Effector CD4-positive, alpha-beta T cell (primary cell): ENCODE measurements at places on chromosomes 5 and 9.

DNA sequence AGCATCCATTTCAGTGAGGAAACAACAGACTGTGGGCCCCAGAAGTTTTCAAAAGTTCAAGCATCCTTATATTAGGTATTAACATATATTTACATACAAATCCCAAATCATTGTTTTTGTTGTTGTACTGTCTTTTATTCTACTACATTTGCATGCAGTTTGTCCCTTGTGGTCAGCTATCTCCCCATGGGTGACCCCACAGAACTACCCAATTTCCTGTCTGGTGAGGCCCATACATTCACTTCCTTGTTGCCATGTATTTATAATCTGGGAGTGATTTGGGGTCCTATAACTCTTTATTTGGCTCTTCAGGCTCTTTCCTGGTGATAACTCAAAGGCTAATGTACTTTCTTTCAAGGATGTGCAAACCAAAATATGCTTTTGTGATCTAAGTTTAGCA, 3.3 kb upstream of the CD180 start:
- no peak for DNase-seq

DNA sequence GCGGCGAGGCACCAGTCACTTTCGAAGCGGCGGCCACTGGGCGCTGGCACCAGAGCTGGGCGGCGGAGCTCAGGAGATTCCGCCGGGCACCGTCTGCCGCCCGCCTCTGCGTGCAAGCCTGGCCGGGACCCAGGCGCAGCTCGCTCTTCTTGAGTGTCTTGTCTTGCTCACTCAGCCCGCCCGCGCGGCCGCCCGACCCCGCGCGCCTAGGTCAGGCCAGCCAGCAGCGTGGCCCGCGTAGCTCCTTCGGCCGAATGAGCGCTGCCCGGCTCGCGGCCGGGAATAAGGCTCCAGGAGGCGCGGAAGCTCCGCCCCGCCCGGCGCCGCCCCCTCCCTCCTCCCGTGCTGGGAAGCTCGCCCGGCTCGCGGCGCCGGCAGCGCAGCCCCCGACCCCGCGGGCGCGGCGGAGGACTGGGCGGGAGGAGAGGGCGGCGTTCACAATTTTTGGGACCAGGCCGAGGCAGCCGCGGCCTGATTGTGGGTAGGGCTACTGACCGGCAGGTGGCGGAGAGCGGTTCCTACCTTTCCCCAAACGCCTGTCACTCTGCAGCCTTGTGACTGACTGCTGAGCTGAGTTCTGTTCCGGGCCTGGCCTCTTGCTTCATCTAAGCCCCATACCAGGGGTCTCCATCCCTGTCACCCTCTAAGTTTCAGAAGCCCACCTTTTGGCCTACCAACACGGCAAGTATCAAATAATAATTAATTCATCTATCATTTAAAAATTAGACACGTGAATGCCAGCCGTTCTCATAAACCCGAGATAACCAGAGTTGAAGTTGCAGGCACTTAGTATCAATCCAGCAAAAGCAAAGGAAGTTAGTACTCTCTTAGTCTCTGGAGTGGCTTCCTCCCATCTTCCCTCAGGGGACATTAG, at the start of gene HBEGF:
TSS of gene HBEGF (minus strand) at position 256 of the 874 bp plus-strand sequence. CDS start 275 bp downstream, outside the sequence.
- DNase-seq, result peak; percentile 27

DNA sequence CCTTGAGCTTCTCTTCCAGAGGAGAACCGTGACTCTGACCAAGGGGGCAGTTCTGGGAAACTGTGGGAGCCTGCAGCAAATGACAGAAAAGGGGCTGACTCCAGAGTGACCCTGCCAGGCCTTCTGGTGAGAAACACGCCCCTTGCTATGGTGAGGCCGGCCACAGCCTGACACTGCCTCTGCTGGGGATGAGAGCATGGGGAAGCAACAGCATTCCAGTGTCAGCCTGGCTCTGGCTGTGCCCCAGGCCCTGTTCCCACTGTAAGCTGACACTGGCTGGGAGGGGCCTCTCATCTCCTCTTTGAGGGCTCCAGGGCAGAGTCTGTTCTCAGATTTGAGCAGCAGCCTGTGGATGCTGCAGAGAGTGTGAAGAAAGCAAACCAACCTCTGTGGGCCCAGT, 180.0 kb upstream of the IL12B start:
- DNase-seq, result no peak

GRCh38 chr9:91923145-91923544, 26.9 kb downstream of the ROR2 start:
- DNase-seq, result no peak

DNA sequence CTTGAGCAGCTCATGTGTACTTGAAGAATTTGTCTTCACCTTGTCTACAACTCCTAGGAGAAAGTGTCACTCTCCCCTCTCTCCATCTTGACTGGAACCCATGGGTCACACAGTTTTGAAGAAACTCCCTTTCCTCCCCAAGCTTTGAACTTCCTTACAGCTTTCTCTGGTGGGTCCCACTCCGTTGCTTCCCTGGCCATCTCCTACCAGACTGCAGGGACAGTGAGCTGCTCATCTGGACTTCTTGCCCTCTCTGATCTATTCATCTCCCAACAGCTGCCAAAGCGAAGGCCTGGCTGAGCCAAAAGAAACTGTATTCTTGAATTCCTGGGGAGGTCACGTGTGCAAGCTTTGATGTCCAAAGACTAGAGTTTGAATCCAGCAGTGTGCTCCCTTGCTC, 22.7 kb upstream of the CXCL14 start:
- DNase-seq, result no peak

DNA sequence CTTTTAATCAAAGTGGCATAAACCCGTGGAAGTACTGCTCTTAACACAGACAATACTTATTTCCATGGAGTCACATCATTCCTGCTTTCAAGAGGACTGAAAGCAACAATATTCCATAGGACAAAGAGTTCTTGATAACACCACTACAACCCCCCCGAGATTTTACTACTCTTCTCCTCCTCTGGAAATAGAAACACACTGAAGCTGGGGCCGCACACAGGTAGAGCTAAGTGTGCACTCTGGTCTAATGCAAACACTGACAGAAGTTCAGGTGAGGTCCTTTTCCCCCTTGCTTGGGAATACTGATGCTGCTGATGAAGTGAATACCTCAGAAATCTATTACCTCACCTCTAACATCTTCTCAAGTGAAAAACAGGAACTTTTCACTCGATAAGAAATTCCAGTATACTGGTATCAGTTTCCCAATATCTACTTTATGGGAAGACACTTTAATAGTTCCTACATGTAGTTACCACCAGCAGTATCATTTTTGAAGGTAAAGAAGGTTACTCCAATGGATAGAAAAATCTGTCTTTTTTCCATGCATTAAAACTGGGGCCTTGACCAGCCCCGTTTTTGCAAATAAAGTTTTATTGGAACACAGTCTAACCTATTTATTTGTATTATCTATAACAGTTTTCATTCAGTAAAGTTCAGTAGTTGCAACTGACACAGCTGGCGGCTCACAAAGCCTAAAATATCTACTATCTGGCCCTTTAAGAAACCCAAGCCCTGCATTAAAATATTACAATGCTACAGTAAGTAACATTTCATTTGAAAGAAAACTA, 50.0 kb downstream of the GOLPH3 start:
- DNase-seq, result no peak
